ENCODE measurements at places on chromosomes 6 and 20.
A peak's percentile ranks its signal among the peaks of the same experiment; 100 is the strongest.

DNA sequence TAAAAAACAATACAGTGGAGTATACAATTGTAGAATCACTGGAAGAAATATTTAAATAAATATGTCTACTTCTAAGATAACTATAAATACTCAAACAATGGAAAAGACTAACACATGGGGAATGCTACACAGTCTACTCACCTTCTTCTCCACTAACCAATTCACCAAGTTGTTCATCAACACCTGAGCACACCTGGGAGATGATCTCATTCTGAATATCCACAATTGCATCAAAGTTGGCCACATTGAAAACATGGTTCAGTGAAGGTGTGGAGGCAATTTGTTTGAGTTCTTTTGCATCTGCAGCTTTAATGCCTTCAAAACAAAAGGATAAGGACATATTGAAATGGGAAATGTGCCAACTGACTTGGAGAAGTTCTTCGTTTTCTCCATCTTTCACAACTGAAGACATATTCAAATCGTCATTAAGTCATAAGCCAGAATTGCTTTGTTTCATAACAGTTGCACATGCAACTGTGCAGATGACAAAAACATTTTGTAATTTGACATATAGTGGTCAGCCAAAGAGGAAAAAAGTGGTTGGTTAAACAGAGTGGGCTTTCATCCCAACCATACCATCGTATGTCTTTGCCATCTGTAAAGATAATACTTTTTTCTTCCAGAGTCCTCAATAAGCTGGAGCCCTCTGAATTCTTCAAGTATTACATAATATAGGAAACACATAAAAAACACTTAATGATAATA, 17.5 kb downstream of the COL12A1 start:
- no peaks in the 10 kb centered on the region for H3K36me3 ChIP-seq
- no peak overlapping the region for H3K27ac ChIP-seq
- H3K4me3 ChIP-seq: no peak overlapping the region
- no peak for DNase-seq

- peak overlapping the region; percentile 84 for H3K27ac ChIP-seq
- H3K4me3 ChIP-seq: peak overlapping the region; percentile 60
- DNase-seq: peak; percentile 65
- peaks cover 68% of the 10 kb centered on the region for H3K4me1 ChIP-seq
- H3K27me3 ChIP-seq: no peaks in the 10 kb centered on the region
Observed at GRCh38 chr6:16319813-16320532, 81.6 kb downstream of the GMPR start.

GRCh38 chr20:45432294-45432693, 16.4 kb downstream of the PIGT start:
- no peak for DNase-seq
- H3K4me3 ChIP-seq: no peak overlapping the region
- H3K36me3 ChIP-seq: peaks cover 19% of the 10 kb centered on the region
- H3K4me1 ChIP-seq: peaks cover 14% of the 10 kb centered on the region

- no peaks in the 10 kb centered on the region for H3K27me3 ChIP-seq
- H3K36me3 ChIP-seq: peaks cover 4% of the 10 kb centered on the region
- H3K27ac ChIP-seq: no peak overlapping the region
- no peak overlapping the region for H3K4me3 ChIP-seq
Observed at GRCh38 chr6:109124219-109124618, 28.9 kb downstream of the CEP57L1 start.

DNA sequence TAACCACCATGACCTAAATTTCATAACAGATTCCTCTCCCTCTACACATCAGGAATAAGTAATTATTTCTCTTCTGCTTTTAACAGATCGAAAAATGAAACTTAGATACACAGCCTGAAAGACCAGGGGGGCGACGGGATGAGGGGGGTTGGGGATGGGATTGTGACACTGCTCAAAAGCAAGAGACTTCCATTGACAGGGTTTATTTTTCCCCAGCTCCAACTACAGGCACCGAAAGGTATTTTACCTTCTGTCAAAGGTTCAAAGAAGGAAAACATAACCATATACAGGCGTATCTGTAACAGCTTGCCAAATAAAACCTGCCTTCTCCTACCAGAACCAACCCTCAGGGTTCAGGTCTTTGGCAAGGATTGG, 1.3 kb downstream of the EPHA7 start:
- no peak overlapping the region for H3K27ac ChIP-seq
- no peak for DNase-seq
- no peaks in the 10 kb centered on the region for H3K36me3 ChIP-seq
- no peak overlapping the region for H3K4me3 ChIP-seq

- peaks cover 38% of the 10 kb centered on the region for H3K36me3 ChIP-seq
- H3K27me3 ChIP-seq: no peaks in the 10 kb centered on the region
- no peak overlapping the region for H3K27ac ChIP-seq
- no peak for DNase-seq
- H3K4me1 ChIP-seq: peaks cover 3% of the 10 kb centered on the region
Observed at GRCh38 chr20:4885877-4886276, 115.4 kb downstream of the SLC23A2 start.

DNA sequence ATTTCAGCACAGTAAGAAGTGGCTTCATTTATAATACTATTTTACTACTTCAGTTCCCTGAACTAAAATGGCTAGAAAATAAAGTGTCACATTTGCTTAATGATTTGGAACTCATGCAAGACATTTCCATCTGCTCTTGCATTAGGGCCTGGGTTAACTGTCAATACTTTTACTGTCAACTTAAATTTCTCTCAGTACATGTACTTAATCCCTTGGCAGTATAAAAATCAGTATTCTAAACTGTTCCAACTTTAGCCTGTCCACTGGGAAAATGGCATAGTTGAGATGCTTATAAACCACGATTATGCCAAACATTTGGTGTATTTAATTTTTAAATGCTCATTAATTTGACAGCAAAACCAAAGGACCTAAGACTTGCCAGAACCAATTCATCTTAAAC, 154.5 kb downstream of the ASCC3 start:
- H3K36me3 ChIP-seq: peaks cover 18% of the 10 kb centered on the region
- H3K27ac ChIP-seq: no peak overlapping the region
- H3K27me3 ChIP-seq: no peaks in the 10 kb centered on the region
- no peaks in the 10 kb centered on the region for H3K4me1 ChIP-seq
- no peak overlapping the region for H3K4me3 ChIP-seq
- no peak for DNase-seq

GRCh38 chr20:25624500-25624939, 706 bp upstream of the NANP start:
- H3K4me1 ChIP-seq: peaks cover 25% of the 10 kb centered on the region
- no peak for DNase-seq
- no peaks in the 10 kb centered on the region for H3K27me3 ChIP-seq
- H3K36me3 ChIP-seq: peaks cover 37% of the 10 kb centered on the region

- peaks cover 8% of the 10 kb centered on the region for H3K4me1 ChIP-seq
- H3K27ac ChIP-seq: no peak overlapping the region
- H3K27me3 ChIP-seq: peaks cover 33% of the 10 kb centered on the region
- no peak for DNase-seq
Observed at GRCh38 chr20:62984666-62985443, 21.9 kb downstream of the BHLHE23 start.

- no peaks in the 10 kb centered on the region for H3K27me3 ChIP-seq
- no peaks in the 10 kb centered on the region for H3K4me1 ChIP-seq
- no peak overlapping the region for H3K27ac ChIP-seq
- DNase-seq: no peak
- H3K4me3 ChIP-seq: no peak overlapping the region
Observed at GRCh38 chr6:113121571-113121970, 735.6 kb upstream of the MARCKS start.

- peaks cover 29% of the 10 kb centered on the region for H3K4me1 ChIP-seq
- H3K36me3 ChIP-seq: peaks cover 28% of the 10 kb centered on the region
- H3K27me3 ChIP-seq: peaks cover 14% of the 10 kb centered on the region
- peak overlapping the region; percentile 89 for H3K4me3 ChIP-seq
- peak overlapping the region; percentile 93 for H3K27ac ChIP-seq
Observed at GRCh38 chr6:98946879-98947410, 801 bp downstream of the FBXL4 start.

GRCh38 chr20:13373400-13373799, 152.3 kb downstream of the ISM1 start:
- no peak overlapping the region for H3K4me3 ChIP-seq
- H3K36me3 ChIP-seq: no peaks in the 10 kb centered on the region
- no peaks in the 10 kb centered on the region for H3K27me3 ChIP-seq
- no peaks in the 10 kb centered on the region for H3K4me1 ChIP-seq
- H3K27ac ChIP-seq: no peak overlapping the region

- no peak for DNase-seq
- H3K4me1 ChIP-seq: no peaks in the 10 kb centered on the region
- H3K36me3 ChIP-seq: peaks cover 16% of the 10 kb centered on the region
- peaks cover 7% of the 10 kb centered on the region for H3K27me3 ChIP-seq
- H3K4me3 ChIP-seq: no peak overlapping the region
- H3K27ac ChIP-seq: no peak overlapping the region
Observed at GRCh38 chr6:129643176-129643575, 66.8 kb downstream of the ARHGAP18 start.

- H3K27me3 ChIP-seq: no peaks in the 10 kb centered on the region
- DNase-seq: no peak
- H3K36me3 ChIP-seq: peaks cover 65% of the 10 kb centered on the region
- H3K27ac ChIP-seq: no peak overlapping the region
Observed at GRCh38 chr6:11307226-11307625, 74.8 kb upstream of the NEDD9 start.

- DNase-seq: no peak
- H3K27ac ChIP-seq: peak overlapping the region; percentile 84
- H3K4me3 ChIP-seq: peak overlapping the region; percentile 51
- peaks cover 62% of the 10 kb centered on the region for H3K4me1 ChIP-seq
- H3K27me3 ChIP-seq: no peaks in the 10 kb centered on the region
- peaks cover 50% of the 10 kb centered on the region for H3K36me3 ChIP-seq
Observed at GRCh38 chr20:32285082-32285620, 7.7 kb downstream of the KIF3B start.

DNA sequence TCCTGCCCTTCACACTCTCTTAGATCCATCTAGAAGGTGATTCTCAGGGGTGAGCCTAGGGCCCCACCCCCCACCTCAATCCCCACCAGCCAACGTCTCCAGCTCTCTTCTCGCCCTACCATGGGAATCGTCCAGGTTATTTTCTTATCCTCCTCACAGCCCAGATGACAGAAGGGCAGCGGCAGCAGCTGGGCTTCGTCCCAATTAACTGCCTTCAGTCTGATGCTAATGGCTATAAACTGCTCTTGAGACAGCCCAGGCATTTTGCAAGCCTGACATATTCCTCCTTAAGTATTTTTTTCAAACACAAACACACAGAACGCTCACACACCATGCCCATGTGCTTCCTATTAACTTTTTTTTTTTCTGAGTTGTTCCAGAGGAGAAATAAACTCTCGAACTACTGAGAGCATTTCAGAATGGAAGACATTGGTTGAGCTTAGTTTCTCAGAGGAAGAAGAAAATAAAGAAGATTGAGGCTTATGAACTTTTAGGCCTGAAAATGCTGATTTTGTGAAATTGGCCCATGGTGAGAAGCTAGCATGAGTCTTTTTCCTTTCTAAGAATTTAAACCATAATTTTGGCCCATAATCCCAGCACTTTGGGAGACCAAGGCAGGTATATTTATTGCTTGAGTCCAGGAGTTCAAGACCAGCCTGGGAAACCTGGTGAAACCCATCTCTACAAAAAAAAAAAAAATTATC, 124.6 kb downstream of the EYA2 start:
- DNase-seq: no peak
- no peaks in the 10 kb centered on the region for H3K36me3 ChIP-seq
- H3K27ac ChIP-seq: no peak overlapping the region

GRCh38 chr6:133286765-133287164, 45.6 kb downstream of the EYA4 start:
- H3K27ac ChIP-seq: no peak overlapping the region
- H3K36me3 ChIP-seq: no peaks in the 10 kb centered on the region
- no peak for DNase-seq
- peaks cover 1% of the 10 kb centered on the region for H3K27me3 ChIP-seq
- no peaks in the 10 kb centered on the region for H3K4me1 ChIP-seq
- H3K4me3 ChIP-seq: no peak overlapping the region

DNA sequence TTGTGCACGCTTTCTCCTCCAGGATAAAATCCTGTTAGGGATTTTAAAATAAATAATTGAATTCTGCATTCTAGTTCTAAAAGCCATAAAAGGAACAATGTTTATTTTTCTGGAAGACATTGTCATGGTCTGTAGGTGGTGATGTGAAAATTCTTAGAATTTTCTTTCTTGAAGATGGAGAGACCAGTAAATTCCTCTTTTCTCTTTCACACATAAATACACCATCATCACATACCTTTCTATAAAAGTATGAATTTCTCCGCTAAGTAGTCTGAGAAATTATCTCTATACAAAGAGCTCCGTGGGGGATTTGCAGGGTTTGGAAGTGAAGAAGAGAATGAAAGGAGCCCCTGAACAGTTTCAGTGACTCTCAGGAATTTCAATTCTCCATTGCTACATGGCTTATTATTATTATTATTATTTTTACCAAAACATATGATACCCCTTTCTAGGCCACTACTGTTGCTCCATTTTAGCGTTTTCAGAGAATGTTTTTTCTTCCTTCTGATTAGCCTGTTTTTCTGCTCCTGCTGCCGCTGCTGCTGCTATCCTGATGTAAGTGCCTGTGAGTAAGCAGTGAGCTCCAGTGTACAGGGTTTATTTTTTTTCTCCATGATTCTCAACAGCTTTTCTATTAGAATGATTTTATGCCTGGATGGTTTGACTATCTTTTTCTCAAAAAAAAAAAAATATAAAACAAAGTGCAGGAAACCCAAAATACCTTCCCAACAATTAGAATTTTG, 145.8 kb downstream of the SAMD5 start:
- no peaks in the 10 kb centered on the region for H3K27me3 ChIP-seq
- no peaks in the 10 kb centered on the region for H3K4me1 ChIP-seq
- no peak overlapping the region for H3K4me3 ChIP-seq
- H3K27ac ChIP-seq: no peak overlapping the region
- H3K36me3 ChIP-seq: no peaks in the 10 kb centered on the region

GRCh38 chr6:170368544-170368943, 62.0 kb downstream of the FAM120B start:
- no peak overlapping the region for H3K27ac ChIP-seq
- H3K4me3 ChIP-seq: no peak overlapping the region
- H3K27me3 ChIP-seq: no peaks in the 10 kb centered on the region
- H3K4me1 ChIP-seq: peaks cover 6% of the 10 kb centered on the region

DNA sequence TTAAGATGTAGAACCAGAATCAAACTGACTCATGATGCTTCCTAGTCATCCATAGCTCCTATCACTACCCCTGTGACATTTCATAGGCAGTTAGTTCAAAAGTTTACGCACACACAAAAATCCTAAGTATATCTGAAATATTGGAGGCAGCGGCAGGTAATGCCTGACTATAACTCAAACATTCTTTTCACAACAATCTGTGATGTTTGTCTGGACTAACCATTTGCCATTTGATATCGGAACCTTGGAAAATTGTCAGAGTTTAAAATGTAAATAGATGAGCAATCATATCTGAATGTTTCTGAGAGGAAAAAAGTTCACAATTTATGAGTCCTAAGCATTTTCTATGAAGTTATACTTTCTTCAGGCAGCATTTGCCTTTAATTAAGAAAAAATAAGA, 1078.2 kb downstream of the EPHA7 start:
- no peaks in the 10 kb centered on the region for H3K27me3 ChIP-seq
- no peak overlapping the region for H3K27ac ChIP-seq
- no peaks in the 10 kb centered on the region for H3K4me1 ChIP-seq
- no peaks in the 10 kb centered on the region for H3K36me3 ChIP-seq

DNA sequence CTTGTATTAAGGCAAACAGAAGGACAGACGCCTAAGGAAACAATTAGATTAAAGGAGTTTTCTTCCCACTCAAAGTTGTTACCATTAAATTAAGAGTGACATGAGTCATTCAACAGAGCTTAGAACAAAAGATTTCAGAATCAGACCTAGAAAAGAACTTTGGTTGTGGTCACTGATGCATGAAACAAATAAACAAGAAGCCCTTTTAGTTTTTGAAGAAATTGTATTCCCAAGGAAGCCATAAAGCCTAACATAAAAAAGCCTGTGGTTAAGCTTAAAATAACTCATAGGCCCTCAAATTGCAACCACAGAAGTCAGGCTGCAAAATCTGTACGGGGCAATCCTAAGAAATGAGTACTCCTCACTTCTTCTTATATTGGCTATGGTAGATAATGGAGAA, 17.9 kb upstream of the TRIM26 start:
- H3K36me3 ChIP-seq: no peaks in the 10 kb centered on the region
- no peak overlapping the region for H3K4me3 ChIP-seq
- H3K27ac ChIP-seq: no peak overlapping the region
- DNase-seq: no peak
